ENCODE measurements at places on chromosomes 4 and X.

DNA sequence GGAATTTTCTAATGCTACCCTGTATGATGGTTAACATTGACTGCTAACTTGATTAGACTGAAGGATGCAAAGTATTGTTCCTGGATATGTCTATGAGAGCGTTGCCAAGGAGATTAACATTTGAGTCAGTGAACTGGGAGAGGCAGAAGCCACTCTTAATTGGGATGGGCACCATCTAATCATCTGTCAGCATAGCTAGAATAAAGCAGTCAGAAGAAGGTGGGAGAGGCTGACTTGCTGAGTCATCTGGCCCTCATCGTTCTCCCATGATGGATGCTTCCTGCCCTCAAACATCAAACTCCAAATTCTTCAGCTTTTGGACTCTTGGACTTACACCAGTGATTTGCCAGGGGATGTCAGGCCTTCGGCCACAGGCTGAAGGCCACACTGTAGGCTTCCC, 878.5 kb downstream of the PCDH7 start:
- no peak for DNase-seq

DNA sequence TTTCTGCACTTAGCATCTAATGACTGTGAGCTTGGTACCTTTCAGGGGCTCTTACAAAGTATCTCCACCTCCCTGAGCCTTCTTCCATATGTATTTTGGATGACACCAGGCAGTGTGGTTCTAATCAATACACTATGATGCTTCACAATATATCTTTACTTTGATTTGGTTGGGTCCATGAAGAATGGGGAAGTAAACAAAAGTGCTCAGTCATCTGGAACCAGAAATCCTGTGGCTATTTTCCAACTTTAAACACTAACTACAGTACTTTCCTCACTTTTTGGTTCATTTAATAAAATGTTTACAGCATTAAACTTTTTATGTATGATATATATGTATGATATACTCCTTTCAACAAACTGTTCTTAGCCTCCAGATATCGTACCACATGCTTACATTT, 216.4 kb upstream of the AFF2 start:
- no peak for DNase-seq

GRCh38 chr4:159012381-159012780, 90.5 kb upstream of the RAPGEF2 start:
- no peak for DNase-seq

DNA sequence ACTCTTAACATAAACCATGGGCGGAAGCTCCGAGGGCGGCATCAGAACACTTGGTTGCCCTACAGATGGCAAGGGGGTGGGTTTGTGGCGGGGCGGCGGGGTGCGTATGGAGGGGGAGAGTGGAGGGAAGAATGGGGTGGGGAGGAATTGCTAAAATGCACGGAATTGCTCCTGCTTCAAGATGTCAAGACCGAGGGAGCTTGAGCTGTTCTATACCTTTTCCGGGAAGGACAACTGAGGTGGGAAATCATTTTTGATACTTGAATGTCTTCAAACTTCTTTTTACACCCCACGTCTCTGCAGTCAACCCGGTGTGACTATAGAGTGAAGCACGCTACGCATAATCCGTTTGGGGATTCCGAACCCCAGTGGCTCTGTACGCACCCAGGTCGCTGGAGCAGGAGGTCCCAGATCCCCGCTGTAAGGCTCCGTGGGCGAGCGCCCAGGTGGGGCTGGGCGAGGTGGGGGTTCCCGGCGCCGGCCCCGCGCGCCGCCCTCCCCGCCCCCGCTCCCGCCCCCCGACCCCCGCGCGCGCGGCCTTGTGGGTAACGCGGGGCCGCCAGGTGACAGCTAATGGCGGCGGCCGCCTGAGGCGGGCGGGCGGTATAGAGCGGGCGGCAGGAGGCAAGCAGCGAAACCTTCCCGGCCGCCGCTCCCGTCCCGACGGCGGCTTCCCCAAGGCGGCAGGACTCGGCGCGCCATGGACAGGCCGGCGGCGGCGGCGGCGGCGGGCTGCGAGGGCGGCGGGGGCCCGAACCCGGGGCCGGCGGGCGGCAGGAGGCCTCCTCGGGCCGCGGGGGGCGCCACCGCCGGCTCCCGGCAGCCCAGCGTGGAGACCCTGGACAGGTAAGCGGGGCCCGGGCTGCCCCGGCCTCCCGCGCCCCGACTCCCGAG, at the start of gene MTMR1:
TSS of gene MTMR1 (plus strand) at position 566 of the 894 bp plus-strand sequence. CDS start at position 701, 135 bp downstream.
- DNase-seq = no peak

DNA sequence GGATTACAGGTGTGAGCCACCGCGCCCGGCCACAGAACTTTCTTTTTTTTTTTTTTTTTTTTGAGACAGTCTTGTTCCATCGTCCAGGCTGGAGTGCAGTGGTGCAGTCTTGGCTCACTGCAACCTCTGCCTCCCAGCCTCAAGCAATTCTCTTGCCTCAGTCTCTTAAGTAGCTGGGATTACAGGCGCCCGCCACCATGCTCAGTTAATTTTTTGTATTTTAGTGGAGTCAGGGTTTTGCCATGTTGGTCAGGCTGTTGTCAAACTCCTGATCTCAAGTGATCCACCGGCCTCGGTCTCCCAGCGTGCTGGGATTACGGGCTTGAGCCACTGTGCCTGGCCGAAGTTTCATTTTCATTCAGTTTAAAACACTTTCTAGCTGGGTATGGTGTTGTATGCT, 16.4 kb downstream of the FAM193A start:
- DNase-seq = no peak
